ENCODE measurements at places on chromosomes 12 and 14. TPM values are rescaled to one million over a fixed set of nuclear protein-coding genes. Genes with fewer than 3 reads are reported as not detected.
A peak's percentile ranks its signal among the peaks of the same experiment; 100 is the strongest.

GALNT16 gene
- total RNA-seq = 0.19 TPM

- no peak for DNase-seq
Measured at GRCh38 chr14:44700184-44700583, 193.1 kb upstream of the FSCB start.

GRCh38 chr12:123917337-123917850 is 55.2 kb downstream of the CCDC92 start:
- DNase-seq = no peak

COX8C gene
- total RNA-seq = not detected

GRCh38 chr12:123952037-123952436 is 20.6 kb downstream of the CCDC92 start:
- DNase-seq = peak; percentile 29

DNA sequence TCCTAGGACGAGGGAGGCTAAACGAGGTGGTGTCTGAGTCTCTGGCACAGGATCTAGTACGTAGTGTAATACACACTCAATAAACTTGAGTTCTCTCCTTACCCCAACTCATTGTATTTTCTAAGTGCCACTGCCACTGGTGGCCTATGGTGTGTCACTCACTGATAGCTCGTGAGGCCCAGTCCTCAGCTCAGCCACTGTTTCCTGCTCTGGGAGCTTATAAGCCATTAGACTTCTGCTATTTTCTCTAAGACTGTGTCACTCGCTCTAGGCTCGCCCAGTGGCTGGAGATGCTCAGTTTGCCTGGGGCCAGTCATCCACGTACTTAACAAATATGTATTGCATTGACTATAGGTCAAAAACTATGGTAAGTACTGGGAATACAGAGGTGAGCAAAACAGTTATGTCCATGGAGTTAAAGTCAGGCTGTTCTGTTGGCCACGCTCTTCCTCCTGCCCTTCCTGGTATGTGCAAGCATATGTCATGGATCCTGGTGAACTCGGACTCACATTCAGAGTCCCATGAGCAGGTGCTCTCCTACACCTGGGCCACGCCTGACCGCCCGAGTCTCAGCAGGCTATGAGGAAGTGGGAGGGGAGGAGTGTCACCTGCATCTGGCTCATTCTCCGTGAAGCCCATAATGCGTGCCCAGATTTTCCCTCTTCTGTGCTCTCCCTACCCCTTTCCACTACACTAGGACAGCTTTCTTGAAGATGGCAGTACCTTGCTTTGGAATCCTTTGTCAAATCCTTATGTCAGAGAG is 41.6 kb downstream of the DEGS2 start:
- no peak for DNase-seq

DNA sequence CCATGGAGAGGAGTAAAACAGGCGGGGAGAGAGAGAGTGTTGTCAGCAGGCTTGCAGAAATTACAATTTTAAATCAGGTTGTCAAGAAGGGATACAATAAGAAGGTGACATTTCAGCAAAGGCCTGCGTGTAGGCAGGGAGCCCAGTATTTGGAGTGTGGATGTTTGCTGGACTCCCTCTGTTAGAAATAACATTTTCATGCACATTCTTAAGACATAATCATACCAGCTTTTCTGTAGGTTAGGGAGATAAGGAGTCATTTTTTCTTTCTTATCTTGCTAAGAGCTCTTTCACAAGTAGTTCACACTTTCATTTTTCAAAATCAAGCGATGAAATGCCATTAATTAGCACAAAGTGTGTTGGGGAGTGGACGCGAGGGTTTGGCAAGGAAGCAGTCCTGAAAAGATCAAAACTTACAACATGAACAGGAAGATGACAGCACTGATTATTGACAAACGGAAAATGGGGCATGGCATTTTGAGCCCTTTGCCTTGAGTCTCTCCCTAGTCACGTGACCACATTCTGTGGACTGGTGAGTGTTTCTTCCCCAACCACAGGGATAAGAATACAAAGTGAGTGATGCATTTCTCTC is 160.2 kb downstream of the DAD1 start:
- peak; percentile 70 for DNase-seq

DNA sequence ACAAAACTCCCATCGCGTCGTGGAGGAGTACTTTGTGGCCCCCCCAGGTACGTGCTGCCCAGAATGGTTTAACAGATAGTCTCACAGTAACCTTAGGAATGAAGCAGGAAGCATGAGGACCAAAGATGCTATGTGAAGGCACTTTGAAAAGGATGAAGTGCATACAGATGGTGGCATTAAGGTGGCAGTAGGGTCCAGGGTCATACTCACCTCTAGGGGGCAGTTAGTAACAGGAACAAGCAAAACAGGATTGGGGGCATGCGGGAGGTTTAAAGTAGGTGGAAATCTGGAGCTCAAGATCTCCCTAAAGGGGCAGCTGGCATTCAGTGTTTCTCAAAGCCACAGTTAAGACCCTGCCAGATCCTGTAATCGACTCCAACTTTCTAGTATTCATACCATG is 10.9 kb downstream of the GATC start:
- peak; percentile 40 for DNase-seq

- no peak for DNase-seq
Measured at GRCh38 chr12:89492883-89493282, 31.7 kb downstream of the GALNT4 start.

RND1 gene
- total RNA-seq = 3.4 TPM

GRCh38 chr12:26346736-26347135 is 151.4 kb downstream of the SSPN start:
- DNase-seq = no peak

DNA sequence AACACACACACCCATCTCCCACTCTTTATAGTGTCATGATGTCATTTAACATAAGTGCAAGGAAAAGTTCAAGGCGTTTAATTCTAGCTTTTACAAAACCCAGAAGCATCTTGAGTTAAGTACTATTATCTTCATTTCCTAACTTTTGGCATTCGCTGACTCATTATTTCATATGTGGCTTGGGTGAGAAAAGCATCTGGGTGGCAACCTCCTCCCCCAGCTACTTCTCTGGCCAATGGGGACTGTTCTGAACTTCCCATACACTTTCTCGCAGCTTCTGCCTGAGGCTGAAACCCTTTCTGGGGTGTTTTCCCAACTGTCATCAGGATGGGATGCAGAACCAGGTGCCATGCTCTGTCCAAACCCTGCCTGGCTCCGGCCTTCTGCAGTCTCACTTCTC is 2.8 kb upstream of the MARK3 start:
- DNase-seq = no peak

PLEKHH1 gene
- total RNA-seq = 1.0 TPM

DNA sequence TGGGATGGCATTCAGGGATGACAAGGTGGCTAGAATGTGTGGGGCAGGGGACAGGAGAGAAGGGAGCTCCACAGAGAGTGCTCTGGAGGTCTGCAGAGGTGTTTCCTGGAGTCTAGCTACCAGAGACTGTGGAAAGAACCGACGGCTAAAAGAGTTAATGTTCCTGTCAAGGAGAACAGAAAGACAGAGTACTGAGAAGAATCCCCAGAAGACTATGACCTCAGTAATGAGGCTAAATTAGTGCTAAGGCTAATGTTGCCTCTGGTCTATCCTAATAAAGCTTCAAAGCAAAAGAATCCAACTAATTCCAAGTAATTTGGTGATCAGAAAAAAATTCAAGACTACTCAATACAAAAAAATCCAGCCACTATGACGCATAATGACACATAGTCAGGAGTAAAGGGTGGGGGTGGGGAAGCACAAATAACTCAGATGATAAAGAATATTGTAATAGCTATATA is 44.7 kb downstream of the FERMT2 start:
- DNase-seq = peak; percentile 77

RAD52 gene
- 18.0 TPM for total RNA-seq

GRCh38 chr14:98910061-98910460 is 361.9 kb downstream of the BCL11B start:
- DNase-seq = no peak

P2RX2 gene
- 0.17 TPM for total RNA-seq

DNA sequence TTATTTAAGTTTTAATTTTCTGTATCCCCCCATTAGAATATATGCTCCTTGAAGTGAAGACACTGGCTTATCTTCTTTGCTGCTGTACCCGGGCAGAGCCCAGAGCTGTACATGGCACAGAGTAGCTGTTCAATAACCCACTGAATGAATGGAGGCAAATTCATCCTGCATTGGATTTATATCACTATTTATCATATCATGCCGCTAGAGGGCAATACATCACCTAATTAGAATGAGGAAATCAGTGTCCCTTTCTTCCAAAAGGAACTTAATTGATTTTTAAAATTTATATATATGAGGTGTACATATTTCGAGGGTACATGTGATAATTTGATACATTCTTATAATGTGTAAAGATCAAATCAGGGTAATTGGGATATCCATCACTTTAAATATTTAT is 89.2 kb upstream of the TMEM260 start:
- DNase-seq = peak; percentile 63

DNA sequence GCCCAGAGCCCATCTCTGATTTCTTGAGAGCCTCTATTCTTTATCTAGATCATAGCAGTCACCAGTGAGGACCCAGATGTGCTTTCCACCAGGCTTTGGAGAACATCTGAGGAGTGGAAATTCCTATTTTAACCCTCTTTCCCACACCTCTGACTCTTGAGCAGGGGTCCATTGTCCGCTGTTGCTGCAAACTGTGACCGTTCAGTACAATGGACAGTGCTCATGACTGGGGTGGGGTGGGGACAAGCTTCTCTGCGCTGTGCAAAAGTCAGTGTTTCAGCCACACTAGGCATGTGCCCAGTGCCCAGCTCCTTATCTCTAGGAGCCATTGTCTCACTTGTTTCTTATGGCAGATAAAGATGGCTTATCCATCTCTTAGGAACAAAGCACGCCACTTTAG is 16.9 kb upstream of the KRT7 start:
- peak; percentile 56 for DNase-seq

LRRC74A gene
- total RNA-seq = not detected

DNA sequence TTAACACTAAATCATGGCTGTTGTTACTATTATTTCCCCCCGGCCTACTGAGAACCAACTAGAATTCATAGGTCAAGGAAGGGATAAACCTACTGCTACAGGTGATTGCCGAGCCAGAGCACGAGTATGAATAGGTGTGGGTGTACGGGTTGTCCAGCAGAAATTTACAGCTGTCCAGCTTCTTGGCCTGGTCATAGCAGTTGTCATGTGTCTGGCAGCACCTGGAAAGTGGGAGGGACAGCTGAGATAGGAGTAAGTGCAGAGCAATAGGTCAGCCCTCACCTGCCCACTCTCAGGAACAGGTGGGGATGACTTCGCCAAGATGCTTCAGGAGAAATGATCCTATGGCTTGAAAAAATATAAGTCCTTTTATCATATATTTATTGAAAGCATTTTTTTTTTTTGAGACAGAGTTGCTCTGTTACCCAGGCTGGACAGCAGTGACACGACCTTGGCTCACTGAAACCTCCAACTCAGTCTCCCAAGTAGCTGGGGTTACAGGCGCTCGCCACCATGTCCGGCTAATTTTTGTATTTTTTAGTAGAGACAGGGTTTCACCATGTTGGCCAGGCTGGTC is 2.6 kb downstream of the PLA2G1B start:
- no peak for DNase-seq

JAG2 gene
- total RNA-seq = 72.5 TPM

ZC2HC1C gene
- 0.84 TPM for total RNA-seq

DNA sequence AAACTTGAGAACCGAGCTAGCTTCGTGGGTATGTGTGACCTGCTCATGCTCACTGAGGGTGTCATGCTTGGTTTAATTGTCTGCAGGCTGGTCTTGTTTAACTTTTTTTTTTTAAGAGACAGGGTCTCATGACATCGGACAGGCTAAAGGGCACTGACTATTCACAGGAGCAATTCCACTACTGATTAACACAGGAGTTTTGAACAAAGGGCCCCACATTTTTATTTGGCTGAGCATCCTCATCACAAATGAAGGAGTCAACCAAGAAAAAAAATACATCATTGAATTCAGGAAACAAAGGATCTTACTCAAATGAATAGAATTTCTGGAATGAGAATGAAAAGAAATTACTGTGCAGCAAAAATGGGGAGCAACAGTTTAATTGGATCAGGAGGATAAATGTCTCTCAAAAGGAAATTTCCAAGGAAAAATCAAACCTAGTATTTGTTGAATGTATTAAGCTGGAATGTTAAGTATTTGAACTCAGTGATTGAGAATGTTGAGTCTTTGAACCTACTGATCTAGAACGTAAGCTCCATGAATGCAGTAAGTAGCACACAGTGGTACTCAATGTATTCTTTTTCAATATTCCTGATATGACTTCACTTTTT is 20.8 kb upstream of the PYROXD1 start:
- DNase-seq = peak; percentile 86

GRCh38 chr12:103569278-103569677 is 17.8 kb upstream of the STAB2 start:
- no peak for DNase-seq

DHRS4L2 gene
- total RNA-seq = 11.6 TPM

GRCh38 chr14:22168092-22168955 is 420.7 kb downstream of the DAD1 start:
- DNase-seq = no peak

DNA sequence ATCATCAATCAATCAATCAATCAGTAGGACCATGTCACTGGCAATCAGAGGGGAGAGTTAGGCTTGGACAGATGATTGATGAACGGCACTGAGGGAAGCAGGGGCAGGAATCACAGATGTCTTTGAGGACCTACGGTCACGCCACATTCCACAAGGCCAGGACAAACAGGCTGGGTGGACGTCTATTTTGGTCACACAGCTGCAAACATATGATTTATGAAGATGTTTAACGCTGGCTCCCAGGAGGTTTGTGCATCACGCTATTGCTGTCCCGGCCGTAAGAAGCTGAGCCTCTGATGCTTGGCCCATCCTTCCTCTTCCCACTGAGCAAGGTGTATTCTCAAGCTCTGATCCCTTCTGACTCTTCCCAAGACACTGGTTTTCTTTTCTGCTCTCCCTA is 160.8 kb downstream of the FOXN3 start:
- DNase-seq = no peak

DNA sequence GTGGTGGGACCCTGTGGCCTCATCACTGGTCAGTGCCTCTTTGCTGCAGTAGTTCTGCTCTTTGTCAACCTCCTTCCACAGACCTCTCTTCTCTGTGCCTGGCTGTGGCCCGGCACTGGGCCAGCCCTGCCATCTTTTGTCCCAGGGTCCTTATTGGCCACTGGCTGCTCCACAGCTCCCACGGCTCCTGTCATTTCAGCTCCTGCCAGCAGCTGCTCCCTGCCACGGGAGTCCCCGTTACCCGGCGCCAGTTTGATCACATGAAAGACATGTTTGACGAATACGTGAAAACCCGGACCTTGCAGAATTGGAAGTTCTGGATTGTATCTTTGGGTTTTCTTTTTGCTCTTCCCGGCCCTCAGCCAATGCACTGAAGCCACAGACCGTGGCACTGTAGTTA is 35.4 kb downstream of the IL31 start:
- no peak for DNase-seq

- no peak for DNase-seq
Measured at GRCh38 chr14:44414646-44415045, 92.4 kb downstream of the FSCB start.

LPAR5 gene
- not detected for total RNA-seq

GRCh38 chr12:57816001-57816854 is 2.3 kb downstream of the AVIL start:
- no peak for DNase-seq

DNA sequence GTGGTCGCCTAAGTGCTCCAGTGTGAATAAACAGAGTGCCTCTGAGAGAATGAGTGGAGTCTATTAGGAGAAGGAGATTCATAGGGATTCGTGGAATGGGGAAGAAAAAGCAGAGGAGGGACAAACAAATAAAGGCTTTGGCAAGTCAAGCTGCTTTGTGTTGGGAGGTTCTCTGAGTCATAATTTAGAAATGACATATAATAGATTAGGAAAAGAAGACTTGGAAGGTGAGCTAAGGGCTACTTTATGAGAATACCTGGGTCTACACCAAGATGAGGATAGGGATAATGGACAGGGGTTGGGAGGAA is 6.4 kb upstream of the NTN4 start:
- DNase-seq = no peak

- DNase-seq = no peak
Measured at GRCh38 chr12:82996168-82996812, 309.6 kb downstream of the TMTC2 start.

FGF23 gene
- total RNA-seq = not detected

All from dermis blood vessel endothelial cell (primary cell).